ENCODE measurements at places on chromosomes 16 and 17.

GRCh38 chr16:49970797-49971431, 54.1 kb upstream of the CNEP1R1 start:
- DNase-seq = no peak

- DNase-seq = no peak
Observed at GRCh38 chr17:13106171-13106570, 88.3 kb upstream of the ELAC2 start.

DNA sequence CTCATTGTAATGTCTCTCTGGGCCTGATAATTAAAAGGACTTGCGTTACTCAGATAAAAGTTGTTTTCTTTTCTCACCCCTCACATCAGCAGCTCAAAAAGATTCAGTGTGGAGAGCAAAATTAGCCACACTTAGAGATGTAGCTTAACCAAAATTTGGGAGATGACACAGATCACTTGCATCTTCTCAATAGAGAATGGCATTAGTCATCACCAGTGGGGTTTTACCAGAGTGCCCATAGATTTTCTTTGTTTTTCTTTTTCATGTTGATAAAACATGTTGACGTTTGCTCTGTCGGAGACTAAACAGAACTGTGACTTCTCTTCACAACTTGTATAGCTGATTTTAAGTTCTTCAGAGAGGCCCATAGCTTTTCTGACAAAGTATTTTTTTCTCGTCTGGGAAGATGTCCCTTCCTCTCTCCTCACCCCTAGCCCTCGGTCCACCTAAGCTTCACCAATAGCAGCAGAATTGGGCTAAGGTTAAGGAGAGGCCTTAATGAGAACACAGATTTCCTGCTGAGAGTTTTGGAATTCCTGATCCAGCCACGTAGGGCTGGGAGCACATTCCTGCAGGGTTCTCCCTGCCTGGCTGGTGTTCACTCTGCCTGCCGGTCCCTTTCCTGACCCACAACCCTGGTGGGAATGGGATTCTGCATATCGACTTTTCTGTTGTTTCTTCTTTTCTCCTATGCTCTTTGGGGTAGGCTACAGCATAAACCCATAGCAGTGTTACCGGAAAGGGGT, 92.6 kb downstream of the CACNG3 start:
- no peak for DNase-seq

DNA sequence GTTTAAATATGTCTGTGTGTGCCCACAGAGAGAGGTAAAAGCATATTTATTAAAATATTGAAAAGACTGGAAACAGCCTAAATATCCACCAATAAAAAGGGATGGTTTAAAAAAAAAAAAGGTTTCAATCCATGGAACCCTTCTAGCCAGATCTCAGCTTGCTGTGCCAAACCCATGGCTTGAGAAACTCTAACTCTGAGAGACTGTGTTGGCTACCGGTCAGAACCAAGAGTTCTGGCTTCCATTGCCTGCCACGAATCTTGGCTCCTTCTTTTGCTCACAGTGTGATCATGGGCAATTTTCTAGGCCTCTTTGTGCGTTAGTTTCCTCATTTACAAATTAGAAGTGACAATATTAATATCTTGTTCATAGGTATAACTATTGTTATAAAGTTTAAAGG, 201.3 kb upstream of the IRX3 start:
- DNase-seq = no peak

GRCh38 chr17:46948544-46948943, 25.6 kb downstream of the GOSR2 start:
- no peak for DNase-seq

- DNase-seq = peak; percentile 32
Observed at GRCh38 chr17:7408252-7408727, 645 bp downstream of the NLGN2 start.

GRCh38 chr17:38550661-38551060, 55.1 kb downstream of the SRCIN1 start:
- no peak for DNase-seq

- peak; percentile 81 for DNase-seq
Observed at GRCh38 chr17:44137891-44138709, 3.6 kb upstream of the HROB start.
